ENCODE measurements at places on chromosomes 3 and 15. TPM values are rescaled to one million over a fixed set of nuclear protein-coding genes. Genes with fewer than 3 reads are reported as not detected.
A peak's percentile ranks its signal among the peaks of the same experiment; 100 is the strongest.

- no peak for DNase-seq
Observed at GRCh38 chr3:190074817-190075216, 45.9 kb downstream of the P3H2 start.

SOX14 gene
- not detected for total RNA-seq

DNA sequence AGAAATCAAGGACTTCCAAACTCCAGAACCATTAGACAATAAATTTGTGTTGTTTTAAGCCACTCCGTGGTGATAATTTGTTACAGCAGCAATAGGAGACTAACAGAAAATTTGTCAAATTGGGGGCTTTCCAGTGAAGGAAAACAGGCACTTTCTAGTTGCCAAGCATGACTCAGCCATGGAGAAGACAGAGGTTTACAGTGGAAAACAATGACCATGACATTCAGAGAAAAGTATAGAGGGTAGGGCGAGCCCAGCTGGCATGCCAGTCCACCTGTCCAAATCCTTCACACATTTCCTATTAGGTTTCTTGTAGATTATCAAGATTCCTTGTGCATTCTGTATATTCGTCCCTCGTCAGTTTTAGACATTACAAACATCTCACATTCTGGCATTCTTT, 24.9 kb downstream of the SLCO2A1 start:
- no peak for DNase-seq

DNA sequence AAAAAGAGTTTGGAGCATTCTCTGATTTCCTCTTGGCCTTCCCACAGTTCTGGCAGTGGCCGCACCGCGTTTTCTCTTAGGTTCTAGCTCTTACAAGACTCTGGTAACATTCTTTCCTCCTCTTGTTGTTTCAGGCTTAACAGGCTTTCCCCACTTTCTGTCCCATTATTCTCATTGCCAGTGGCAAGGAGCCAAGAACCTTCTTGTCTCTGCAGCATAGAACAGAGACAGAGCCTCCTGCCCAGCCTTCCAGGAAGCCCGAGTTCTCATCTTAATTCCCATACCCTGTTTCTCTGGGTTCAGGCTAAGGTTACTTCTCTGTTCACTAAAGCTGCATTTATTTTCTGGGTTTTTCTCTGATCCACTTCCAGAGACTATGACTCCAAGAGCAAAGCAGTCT, 61.1 kb downstream of the DUT start:
- no peak for DNase-seq

DNA sequence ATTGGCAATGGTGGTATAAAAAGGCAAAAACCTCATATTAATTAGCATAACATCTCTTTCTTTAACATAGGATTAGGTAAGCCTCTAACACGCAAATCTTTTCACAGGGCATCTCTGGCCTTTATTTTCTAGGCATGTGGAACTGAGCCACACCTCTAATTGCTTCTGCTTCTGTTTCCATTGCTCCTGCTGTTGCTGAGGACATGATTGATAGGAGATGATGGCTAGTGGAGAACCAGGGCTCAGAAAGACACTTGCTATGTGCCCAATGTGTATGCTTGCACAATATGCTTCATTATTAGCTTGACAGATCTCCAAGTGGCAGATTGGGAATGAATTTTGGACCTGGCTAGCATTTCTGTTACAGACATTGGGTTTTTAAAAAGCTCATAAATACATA, 114.5 kb downstream of the EPHA3 start:
- DNase-seq, result no peak

- DNase-seq, result no peak
Observed at GRCh38 chr3:177932346-177932745, 603.9 kb upstream of the KCNMB2 start.

GRCh38 chr15:73964736-73965093, 27.4 kb downstream of the STOML1 start:
- peak; percentile 83 for DNase-seq

GRCh38 chr15:91348752-91349500, 248.9 kb downstream of the SV2B start:
- DNase-seq, result peak; percentile 53

- no peak for DNase-seq
Observed at GRCh38 chr3:173065543-173065981, 75.5 kb downstream of the SPATA16 start.

DVL3 gene
- 23.1 TPM for total RNA-seq

- DNase-seq, result no peak
Observed at GRCh38 chr3:24986612-24987011, 441.5 kb upstream of the RARB start.

DNA sequence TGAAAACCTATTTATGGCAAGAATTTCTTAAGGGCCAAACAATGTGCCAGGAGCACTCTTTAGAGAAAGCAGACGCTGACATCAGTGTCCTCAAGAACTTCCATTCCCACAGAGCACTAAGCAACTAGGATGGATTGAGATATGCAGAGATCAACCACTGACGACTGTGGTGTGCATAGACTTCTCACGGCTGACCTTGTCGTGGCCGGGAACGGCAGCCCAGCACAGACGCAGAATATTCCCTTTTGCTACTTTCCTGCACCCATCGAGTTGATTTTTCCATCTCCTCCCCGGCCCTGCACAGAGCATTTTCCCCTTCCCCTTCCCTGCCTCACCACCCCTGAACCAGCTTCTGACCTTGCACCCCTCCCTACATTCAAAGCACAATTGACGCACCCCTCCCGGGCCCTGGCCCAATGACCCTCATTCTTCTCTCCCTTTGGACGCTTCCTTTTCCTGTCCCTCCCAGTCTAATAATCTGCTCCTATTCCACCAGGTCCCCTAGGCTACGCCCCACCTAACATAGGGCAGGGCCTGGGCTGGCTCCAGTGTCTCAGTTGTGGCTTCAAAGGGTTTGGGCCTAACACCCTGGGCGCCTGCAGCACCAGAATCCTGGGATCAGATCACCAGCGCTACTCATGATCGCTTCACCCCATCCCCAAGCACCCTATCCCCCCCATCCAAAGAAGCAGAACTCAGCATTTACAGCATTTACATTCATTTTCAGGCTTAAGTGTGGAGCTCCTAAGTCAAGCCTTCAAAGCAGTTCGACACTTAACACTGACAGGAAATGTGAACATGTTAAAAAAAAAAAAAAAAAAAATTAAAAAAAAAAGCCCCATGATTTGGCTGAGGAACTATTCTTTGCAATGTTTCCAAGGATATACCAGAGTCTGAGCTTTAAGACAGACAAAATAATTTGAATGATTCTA, 151.2 kb downstream of the FOXP1 start:
- no peak for DNase-seq

Data from CD8-positive, alpha-beta T cell (primary cell).